Activated CD4-positive, alpha-beta T cell treated with anti-CD3 and anti-CD28 coated beads, Interleukin-10, Interleukin-2, amounts not matched to agents 100 ng/mL and 50 ng/mL, durations not matched to agents 16 hours and 8 hours (primary cell): ENCODE measurements at places on chromosomes 13 and 19.
A peak's percentile ranks its signal among the peaks of the same experiment; 100 is the strongest.

- DNase-seq: no peak
Measured at GRCh38 chr13:110240943-110241342, 66.0 kb downstream of the COL4A1 start.

DNA sequence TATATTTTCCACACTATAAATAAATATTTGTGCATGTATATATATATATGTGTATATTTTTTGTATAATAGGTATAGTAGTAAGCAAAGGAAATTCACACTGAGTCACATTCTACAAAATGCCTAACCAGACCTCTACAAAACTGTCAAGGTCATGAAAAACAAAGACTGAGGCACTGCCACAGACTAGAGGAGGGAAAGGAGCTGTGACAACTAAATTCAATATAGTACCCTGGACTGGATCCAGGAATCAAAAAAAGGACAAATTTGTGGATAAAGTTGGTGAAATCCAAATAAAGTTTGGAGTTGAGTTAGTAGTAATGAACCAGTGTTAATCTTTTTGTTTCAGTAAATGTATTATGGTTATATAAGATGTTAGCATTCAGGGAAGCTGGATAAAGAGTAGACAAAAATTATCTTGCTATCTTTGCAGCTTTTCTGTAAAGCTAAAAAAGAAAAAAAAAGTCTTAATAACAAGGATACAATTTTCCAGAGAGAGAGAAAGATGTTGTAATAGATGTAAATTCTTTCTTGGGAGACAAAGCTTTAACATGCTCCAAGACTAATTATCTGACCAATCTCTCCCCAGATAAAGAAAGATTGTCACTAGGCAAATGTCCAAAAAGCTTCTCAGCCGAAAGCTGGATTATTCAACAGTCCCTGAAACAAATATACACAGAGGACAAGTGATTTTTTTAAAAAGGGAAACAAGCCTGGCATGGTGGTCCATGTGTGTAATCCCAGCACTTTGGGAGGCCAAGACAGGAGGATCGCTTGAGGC is 19.1 kb downstream of the SYDE1 start:
- DNase-seq: no peak

DNA sequence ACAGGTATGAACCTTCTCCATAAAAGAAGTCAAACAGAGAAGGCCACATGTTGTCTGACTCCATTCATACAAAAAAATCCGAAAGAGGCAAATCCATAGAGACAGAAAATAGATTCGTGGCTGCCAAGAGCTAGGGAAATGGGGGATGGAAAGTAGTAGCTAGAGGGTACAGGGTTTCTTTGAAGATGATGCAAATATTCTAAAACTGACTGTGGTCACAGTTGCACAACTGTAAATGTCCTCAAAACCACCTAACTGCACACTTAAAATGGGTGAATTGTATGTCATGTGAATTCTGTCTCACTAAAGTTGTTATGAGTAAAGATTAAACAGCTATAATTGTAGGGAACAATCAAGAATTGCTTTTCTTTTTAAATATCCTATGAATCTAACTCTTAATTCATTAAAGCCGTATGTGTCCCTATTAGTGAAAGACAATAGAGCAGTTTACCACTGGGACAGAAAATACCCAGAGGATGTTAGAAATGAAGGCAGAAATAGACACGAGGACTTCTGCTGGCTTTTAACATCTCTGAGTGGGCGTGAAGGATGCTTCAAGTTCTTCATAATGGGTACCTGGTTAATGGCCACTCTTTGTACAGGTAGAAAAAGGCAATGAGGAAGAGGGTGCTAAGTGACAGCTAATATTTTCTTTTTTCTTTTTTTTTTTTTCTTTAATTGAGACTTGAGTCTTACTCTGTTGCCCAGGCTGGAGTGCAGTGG is 21.2 kb downstream of the INSR start:
- no peak for DNase-seq

DNA sequence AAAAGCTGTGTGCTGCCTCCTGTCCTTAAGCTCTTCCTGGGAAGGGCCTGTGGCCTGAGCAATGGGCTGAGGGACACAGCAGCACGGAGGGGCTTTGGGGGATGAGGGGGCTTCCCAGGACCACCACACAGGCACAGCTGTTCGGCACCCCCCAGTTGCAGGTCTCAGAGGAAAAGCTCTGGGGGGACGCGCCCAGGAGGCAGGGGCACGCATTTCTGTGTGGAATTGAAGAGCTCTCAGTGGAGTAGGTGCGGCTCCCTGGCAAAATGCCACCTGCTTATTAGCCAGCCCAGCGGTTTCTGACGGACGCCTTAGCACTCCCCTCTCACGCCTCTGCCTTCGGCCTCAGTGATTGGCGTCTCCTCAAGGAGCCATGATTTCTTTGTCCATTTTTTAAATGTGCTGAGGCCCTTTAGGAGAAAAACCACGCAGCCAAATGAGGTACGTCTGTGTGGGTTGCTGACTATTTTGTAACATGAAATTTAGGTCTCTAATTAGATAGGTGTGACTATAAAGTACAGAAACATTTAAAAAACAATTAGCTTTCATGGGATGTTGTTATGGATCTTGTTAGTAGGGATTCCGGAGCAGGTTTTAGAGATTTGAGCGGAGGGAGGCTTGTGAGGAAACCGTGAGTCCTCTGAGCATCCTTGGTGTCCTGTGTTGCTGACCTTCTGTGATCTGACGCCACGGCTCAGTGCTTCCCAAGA is 4.0 kb downstream of the MCF2L start:
- DNase-seq: no peak

DNA sequence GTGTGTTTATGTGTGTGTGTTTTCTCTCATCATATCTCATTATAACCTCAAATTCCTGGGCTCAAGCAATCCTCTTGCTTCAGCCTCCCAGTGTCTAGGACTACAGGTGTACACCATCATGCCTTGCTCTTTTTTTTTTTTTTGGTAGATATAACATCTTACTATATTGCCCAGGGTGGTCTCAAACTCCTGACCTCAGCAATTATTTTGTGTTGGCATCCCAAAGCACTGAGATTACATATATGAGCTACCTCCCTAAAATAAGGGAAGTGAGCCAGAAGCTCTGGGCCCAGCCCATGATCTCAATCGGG is 448 bp upstream of the ZNF543 start:
- no peak for DNase-seq

DNA sequence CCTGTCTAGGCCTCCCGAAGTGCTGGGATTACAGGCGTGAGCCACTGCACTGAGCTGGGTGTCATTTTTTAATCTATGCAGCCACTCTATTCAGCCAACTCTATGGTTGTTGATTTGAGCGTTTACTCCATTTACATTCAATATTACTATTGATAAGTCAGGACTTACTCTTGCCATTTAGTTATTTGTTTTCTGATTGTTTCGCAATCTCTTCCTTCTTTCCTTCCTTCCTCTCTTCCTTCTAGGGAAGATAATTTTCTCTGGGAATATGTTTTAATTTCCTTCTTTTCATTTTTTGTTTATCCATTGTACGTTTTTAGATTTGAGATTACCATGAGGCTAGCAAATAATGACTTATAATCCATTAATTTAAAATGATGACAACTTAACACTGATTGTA is 2056.0 kb downstream of the OLFM4 start:
- no peak for DNase-seq

DNA sequence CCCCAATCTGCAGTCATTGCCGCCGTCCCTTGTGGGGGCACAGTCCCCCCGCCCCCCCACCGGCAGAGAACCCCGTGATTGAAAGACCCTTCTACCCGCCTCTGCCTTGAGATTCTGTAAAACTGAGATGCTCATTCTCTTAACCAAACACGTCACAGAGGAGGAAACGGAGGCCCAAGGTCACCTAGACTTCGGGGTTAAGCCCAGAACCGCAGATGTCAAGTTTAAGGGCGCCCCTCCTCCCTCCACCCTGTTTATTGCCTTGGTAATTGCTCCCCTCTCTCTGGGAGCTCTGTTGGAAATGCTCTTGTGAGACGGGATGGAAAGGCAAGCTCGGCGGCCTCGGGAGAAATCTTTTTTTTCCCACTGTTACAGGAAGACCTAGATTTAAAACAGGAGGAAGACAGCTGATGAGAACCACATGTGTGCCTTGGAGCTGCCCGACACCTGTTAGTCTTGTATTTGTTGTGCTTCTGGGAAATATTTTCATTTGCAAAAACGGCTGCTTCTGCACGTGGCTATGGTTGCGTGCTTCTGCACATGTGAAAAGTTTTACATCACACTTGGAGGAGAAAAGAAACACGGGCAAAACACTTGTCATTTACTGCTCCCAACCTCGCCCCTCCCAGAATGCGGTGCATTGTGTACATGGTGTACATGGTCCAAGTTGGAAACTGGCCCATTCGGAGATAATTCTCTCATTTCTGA is 1.1 kb upstream of the MED26 start:
- DNase-seq: peak; percentile 42

- no peak for DNase-seq
Measured at GRCh38 chr19:6868351-6868750, 19.0 kb upstream of the ADGRE1 start.

- DNase-seq: no peak
Measured at GRCh38 chr13:28582892-28583240, 76.1 kb upstream of the POMP start.

DNA sequence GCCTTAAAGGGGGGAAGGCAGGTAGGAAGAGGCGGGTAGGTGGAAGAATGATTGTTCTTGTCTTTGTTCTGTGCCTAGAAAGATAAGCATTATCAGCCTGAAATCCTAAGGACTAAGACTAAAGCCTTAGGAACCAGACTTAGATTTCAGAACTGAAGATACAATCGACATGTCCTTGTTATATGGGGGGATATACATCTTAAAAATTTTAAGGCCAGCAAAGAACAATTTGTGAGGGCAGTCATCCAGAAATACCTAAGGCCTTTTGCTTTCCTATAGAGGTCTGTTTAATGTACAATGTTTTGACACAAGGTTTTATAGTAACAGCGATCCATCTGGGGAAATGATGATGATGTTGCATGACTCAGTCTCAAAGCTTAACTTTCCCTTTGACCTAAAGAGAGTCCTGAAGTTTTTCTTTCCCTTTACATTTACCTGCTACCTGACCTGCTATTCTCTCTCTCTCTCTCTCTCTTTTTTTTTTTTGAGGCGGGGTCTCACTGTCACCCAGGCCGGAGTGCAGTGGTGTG is 20.2 kb upstream of the CEACAM6 start:
- no peak for DNase-seq

GRCh38 chr19:19059018-19059836 is 4.6 kb upstream of the SLC25A42 start:
- no peak for DNase-seq

GRCh38 chr13:110468986-110469495 is 92.5 kb downstream of the RAB20 start:
- DNase-seq: no peak

- DNase-seq: peak; percentile 81
Measured at GRCh38 chr19:18317961-18318800, 4.7 kb downstream of the LSM4 start.

DNA sequence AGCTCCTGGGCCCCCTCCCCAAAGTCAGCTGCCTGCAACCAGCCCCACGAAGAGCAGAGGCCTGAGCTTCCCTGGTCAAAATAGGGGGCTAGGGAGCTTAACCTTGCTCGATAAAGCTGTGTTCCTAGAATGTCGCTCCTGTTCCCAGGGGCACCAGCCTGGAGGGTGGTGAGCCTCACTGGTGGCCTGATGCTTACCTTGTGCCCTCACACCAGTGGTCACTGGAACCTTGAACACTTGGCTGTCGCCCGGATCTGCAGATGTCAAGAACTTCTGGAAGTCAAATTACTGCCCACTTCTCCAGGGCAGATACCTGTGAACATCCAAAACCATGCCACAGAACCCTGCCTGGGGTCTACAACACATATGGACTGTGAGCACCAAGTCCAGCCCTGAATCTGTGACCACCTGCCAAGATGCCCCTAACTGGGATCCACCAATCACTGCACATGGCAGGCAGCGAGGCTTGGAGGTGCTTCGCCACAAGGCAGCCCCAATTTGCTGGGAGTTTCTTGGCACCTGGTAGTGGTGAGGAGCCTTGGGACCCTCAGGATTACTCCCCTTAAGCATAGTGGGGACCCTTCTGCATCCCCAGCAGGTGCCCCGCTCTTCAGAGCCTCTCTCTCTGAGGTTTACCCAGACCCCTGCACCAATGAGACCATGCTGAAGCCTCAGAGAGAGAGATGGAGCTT is 4.7 kb upstream of the CEACAM5 start:
- DNase-seq: no peak

- no peak for DNase-seq
Measured at GRCh38 chr19:46391296-46392251, 21.8 kb downstream of the CCDC8 start.

DNA sequence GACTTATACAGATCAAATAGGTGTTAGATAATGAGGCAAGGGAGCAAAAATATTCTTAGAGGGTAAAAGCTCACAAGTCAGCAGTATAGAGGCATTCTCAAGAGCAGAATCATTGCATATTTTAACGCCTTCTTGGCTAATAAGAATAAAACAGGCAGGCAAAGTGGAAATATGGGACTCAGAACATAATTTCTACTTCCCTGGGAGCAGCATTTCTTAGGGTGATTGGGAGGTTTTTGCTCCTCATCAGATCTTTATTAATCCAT is 39.6 kb downstream of the LHFPL6 start:
- no peak for DNase-seq

DNA sequence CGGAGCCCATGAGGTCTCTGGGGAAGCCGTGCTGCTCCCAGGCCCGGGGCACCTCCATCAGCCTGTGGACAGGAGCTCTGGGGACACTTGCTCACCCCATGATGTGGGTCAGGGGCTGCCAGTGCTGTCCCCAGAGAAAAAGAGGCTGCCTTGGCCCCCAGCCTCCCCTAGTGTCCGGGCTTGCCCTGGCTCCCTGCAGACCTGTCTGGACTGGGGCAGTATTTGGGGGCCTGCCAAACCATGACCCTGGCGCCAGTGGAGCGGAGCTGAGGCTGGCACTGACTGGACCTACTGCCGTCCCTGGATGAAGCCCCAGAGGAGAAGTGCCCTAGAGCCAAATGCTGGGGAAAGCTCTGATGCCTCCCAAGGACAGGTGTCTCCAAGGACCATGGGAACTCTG is 30.4 kb downstream of the ELAVL1 start:
- no peak for DNase-seq

GRCh38 chr19:1156305-1156801 is 17.7 kb downstream of the SBNO2 start:
- no peak for DNase-seq

DNA sequence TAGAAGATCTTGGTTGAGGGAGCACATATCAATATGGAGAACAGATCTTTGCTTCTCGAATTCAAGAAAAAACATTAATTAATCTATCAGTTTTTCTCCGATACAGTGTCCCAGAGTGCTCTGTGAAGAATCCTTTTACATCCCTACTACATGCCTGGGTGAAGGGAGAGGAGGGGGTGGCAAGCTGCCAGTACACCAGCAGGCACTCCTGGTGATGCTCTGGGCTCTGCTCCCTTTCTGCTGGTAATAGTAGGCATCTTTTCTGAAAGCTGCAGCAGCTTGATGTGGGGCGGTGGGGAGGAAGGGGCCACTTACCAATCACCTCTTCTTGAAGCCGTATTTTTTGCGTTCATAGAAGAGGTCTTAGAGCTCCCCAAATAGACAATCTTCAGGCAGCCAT is 30.7 kb downstream of the PBX4 start:
- no peak for DNase-seq

GRCh38 chr19:41701401-41702075 is 6.9 kb upstream of the CEACAM5 start:
- DNase-seq: peak; percentile 10
